Osteocyte (in vitro differentiated cells): ENCODE measurements at places on chromosomes 3 and 15.

- peaks cover 4% of the 10 kb centered on the region for H3K4me1 ChIP-seq
- H3K27me3 ChIP-seq = peaks cover 44% of the 10 kb centered on the region
- H3K27ac ChIP-seq = no peak overlapping the region
Measured at GRCh38 chr3:44223299-44223698, 18.4 kb upstream of the TOPAZ1 start.

DNA sequence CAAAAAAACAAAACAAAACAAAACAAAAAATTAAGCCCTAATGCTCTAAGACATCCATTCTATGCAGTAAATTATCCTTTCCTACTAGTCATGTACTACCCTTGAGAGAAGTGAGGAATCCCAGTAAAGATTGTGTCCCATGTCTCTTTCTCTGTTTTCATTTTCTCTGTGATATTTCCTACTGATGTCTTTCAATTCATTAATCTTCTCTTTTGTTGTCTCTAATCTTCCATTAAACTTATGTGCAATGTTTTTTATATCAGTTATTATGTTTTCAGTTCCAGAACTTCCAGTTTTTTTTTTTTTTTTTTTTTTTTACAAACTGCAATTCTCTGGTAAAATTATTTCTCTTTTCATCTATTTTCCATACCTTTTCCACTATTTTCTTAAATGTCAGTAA lies 44.1 kb upstream of the SLC12A8 start:
- H3K36me3 ChIP-seq = peaks cover 40% of the 10 kb centered on the region
- H3K27me3 ChIP-seq = no peaks in the 10 kb centered on the region
- no peak for DNase-seq

DNA sequence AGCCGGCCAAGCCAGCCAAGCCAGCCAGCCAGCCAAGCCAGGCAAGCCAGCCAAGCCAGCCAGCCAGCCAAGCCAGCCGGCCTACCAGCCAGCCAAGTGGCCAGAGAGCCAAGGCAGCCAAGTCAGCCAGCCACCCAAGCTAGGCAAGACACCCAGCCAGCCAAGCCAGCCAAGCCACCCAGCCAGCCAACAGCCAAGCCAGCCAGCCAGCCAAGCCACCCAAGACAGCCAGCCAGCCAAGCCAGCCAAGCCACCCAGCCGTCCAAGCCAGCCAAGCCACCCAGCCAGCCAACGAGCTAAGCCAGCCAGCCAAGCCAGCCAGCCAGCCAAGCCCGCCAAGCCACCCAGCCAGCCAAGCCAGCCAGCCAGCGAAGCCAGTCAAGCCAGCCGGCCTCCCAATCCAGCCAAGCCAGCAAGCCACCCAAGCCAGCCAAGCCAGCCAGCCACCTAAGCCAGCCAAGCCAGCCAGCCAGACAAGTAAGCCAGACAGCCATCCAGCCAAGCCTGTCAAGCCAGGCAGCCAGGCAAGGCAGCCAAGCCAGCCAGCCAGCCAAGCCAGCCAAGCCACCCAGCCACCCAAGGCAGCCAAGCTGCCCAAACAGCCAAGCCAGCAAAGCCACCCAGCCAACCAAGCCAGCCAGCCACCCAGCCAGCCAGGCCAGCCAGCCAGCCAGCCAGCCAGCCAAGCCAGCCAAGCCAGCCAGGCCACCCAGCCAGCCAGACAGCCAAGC lies 200.5 kb downstream of the GOLGA6L6 start:
- H3K4me1 ChIP-seq = no peaks in the 10 kb centered on the region
- no peaks in the 10 kb centered on the region for H3K36me3 ChIP-seq
- no peaks in the 10 kb centered on the region for H3K27me3 ChIP-seq

DNA sequence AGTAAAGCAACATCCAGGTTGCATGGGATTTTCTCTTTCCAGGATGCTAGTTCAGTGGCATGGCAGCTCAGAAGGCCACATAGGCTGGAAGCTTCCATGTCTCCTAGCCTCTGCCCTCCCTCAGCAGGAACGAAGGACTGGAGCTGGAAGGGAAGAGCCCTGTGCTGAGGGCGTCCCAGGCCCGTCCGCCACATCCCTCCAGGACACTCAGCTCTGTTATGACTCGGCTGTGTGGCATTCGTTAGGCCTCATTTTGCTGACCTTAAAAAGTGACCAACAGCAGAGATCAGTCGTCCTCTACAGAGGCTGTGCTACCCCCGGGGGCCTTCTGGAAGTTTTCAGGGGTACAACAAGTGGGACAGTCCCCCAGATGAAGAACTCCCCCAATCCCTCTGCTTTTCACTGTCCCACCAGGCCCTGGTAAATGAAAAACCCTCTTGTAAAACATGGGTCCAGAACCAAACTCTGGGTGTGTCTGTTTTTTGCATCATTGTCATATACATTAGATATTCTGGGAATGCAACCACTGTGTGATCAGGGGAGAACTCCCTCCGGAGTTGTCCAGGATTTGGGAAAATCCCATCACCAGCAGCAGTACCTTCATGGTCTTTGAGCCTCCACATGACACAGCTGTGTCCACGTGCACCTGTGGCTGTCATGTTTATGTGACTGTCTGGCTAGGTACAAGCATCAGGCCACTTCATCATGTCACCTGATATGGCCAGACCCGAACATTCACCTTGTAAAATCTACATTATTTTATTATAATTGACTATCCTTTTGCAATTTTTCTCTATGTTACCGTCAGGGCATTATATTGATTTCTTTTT lies 149.9 kb downstream of the OR4M2 start:
- H3K36me3 ChIP-seq = no peaks in the 10 kb centered on the region
- H3K27me3 ChIP-seq = no peaks in the 10 kb centered on the region
- H3K27ac ChIP-seq = no peak overlapping the region
- DNase-seq = no peak
- no peak overlapping the region for H3K4me3 ChIP-seq

DNA sequence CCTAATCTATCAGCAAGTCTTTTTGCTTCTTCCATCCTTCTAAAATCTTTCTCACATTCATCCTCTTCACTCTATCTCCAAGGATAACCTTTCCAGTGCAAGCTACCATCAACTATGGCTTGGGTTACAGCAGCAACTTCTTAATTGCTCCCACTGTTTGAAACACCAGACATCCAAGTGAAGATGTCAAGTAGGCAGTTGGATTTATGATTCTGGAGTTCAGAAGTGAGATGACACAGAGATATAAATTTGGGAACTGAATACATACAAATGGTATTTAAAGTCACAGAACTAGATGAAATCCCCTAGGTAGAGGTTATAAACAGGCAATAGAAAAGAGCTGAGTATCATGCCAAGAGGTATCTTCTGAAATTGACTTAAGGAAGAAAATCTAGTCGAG lies 3.7 kb downstream of the UBR1 start:
- H3K4me3 ChIP-seq = no peak overlapping the region
- no peak overlapping the region for H3K27ac ChIP-seq
- H3K4me1 ChIP-seq = peaks cover 25% of the 10 kb centered on the region
- no peak for DNase-seq
- no peaks in the 10 kb centered on the region for H3K27me3 ChIP-seq

DNA sequence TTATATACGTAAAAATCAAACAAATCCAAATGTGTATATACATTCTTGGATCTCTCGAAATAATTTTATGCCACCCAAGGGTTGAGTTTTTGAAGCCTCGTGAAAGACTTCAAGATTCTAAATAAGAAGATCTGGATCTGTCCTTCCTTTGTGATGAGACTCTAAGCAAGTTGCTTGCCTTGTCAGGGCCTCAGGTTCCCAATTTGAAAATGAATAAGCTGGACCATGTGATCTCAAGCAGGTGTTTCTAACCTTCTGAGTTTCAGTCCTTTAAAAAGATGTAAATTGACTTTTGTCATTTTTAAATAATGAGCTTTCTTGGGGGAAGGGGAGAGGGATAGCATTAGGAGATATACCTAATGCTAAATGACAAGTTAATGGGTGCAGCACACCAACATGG lies 137.1 kb downstream of the P3H2 start:
- H3K27ac ChIP-seq = no peak overlapping the region
- H3K4me3 ChIP-seq = no peak overlapping the region
- H3K36me3 ChIP-seq = peaks cover 39% of the 10 kb centered on the region
- no peaks in the 10 kb centered on the region for H3K27me3 ChIP-seq

DNA sequence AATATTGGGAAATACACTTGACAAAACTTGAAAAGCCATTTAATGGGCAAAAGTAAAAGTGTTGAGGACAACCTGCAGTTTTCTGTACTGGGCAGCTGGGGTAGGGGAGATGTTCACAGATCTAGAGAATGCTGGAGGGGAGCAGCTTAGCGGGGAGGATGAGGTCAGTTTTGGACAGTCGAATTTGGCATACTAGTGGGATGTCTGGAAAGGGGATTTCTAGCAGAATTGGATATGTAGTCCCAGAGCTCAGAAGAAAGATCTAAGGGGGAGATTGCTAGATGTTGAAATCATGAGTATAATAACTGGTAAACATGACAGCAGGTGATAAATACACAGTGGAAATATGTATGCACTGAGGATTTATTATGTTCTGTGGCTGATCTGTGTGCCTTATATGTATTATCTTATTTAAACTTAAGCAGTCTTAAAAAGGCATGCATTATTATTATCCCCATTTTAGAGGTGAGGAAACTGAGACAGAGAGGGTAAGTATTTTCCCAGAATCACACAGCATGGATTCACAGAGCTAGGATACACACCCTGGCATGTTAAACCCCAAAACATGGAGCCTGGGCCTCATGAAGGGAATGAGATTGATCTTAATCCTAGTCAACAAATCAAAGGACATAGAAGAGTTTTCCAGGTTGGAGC lies 42.7 kb downstream of the TLNRD1 start:
- no peaks in the 10 kb centered on the region for H3K36me3 ChIP-seq
- no peak overlapping the region for H3K4me3 ChIP-seq
- peak; percentile 30 for DNase-seq
- no peaks in the 10 kb centered on the region for H3K27me3 ChIP-seq

GRCh38 chr3:55532806-55533205 lies 45.7 kb upstream of the WNT5A start:
- H3K27ac ChIP-seq = no peak overlapping the region
- no peaks in the 10 kb centered on the region for H3K36me3 ChIP-seq
- no peak overlapping the region for H3K4me3 ChIP-seq
- peaks cover 23% of the 10 kb centered on the region for H3K27me3 ChIP-seq
- H3K4me1 ChIP-seq = no peaks in the 10 kb centered on the region

DNA sequence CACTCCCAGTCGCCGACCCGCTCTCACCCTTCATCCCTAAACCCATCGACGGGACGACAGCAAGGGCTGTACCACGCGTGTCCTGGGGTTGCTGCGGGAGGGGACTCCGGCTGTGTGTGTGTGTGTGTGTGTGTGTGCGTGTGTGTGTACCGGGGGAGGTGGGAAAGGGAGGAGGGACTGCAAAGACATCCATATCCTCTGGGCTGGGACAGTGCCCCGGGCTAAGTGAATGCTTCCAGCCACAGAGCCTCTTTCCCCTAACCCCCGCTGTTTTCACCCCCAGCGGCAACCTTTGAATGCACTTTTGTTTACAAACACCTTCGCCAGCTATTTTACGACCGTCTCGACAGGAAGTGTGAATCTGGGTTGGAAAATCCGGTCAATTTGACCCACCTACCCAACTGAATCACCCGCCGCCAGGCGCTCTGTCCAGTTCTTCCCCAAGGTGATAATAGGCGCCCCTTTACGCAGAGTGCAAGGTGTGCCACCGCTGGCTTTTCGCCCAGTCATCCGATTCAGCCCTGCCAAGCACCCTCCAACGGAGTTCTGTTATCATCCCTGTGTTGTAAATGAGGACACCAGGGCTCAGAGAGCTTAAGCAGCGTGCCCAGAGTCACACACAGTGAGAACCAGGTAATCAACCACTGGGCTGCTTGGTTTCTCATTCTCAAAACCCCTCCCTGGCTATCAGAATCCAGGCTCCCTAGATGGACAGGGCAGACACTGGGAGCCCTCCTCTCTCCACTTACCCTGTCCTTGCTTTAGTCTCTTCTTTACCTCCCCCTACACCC lies 739 bp upstream of the AMOTL2 start:
- peak overlapping the region; percentile 97 for H3K27ac ChIP-seq
- H3K36me3 ChIP-seq = peaks cover 16% of the 10 kb centered on the region
- H3K4me1 ChIP-seq = peaks cover 38% of the 10 kb centered on the region
- DNase-seq = no peak

DNA sequence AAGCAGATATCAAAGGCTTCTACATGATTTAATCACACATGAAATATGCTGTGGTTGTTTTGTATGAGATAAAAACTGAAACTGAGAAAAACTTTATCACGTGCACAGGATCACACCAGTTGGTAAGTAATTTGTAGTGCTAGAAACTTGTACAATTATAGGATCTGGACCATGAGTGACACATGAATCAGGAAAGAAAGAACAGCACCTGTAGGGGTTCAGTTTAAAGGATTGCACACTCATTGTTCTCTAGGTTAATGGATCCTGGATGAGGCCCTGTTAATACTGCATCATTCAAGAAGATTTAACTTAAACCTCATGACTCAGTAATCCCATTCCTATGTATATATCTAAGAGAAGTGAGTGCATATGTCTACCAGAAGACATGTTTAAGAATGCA lies 87.9 kb downstream of the STT3B start:
- no peak overlapping the region for H3K4me3 ChIP-seq
- H3K4me1 ChIP-seq = peaks cover 5% of the 10 kb centered on the region
- H3K27ac ChIP-seq = no peak overlapping the region
- peaks cover 38% of the 10 kb centered on the region for H3K36me3 ChIP-seq
- H3K27me3 ChIP-seq = no peaks in the 10 kb centered on the region
- no peak for DNase-seq

DNA sequence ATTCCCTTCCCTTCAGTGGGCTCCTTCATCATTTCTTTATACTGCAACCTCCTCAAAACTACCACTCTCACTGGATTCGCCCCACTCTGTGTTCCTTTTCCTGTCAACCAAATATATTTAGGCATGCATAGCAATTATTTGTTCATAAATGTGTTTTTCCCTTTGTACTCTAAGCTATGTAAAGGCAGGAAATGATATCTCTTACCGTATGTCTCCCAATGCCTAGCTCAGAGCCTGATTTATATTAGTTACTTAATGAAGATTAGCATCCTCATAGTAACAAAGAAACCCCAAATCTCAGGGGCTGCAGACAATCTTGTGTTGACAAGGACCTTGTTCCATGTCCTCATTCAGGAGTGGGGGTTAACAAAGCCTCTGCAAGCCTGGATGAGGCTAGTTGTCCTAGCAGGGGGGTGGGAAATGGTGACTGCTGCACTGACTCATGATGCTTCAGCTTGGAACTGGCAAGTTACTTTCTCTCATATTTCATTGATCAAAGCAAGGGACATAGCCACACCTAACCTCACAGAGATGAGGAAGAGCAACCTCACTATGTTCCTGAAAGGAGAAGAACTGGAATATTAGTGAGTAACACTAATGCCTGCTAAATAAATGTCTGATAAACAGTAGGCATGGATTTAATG lies 15.2 kb downstream of the PHLDB2 start:
- DNase-seq = no peak
- H3K4me3 ChIP-seq = no peak overlapping the region
- H3K27me3 ChIP-seq = no peaks in the 10 kb centered on the region
- peak overlapping the region; percentile 58 for H3K27ac ChIP-seq
- H3K36me3 ChIP-seq = peaks cover 48% of the 10 kb centered on the region
